ENCODE measurements at places on chromosomes 12 and 14. TPM values are rescaled to one million over a fixed set of nuclear protein-coding genes. Genes with fewer than 3 reads are reported as not detected.

- H3K36me3 ChIP-seq, result no peaks in the 10 kb centered on the region
- H3K4me1 ChIP-seq, result no peaks in the 10 kb centered on the region
- no peaks in the 10 kb centered on the region for H3K27me3 ChIP-seq
- DNase-seq, result no peak
These were observed 38.2 kb upstream of the MTHFD1 start for GRCh38 chr14:64349741-64350490.

- H3K4me1 ChIP-seq, result peaks cover 21% of the 10 kb centered on the region
- DNase-seq, result no peak
- no peaks in the 10 kb centered on the region for H3K36me3 ChIP-seq
- no peak overlapping the region for H3K4me3 ChIP-seq
These were observed 11.6 kb downstream of the CAPZA3 start for GRCh38 chr12:18749386-18749957.

GRCh38 chr12:111893287-111893686 is 51.3 kb downstream of the MAPKAPK5 start:
- H3K36me3 ChIP-seq, result peaks cover 40% of the 10 kb centered on the region
- H3K27ac ChIP-seq, result no peak overlapping the region
- H3K27me3 ChIP-seq, result no peaks in the 10 kb centered on the region
- no peak overlapping the region for H3K4me3 ChIP-seq
- DNase-seq, result peak; percentile 49
- H3K4me1 ChIP-seq, result no peaks in the 10 kb centered on the region

Gene UNC79
- total RNA-seq, result not detected

- no peak overlapping the region for H3K27ac ChIP-seq
- H3K36me3 ChIP-seq, result no peaks in the 10 kb centered on the region
- peaks cover 4% of the 10 kb centered on the region for H3K4me1 ChIP-seq
- DNase-seq, result peak; percentile 10
- H3K27me3 ChIP-seq, result peaks cover 8% of the 10 kb centered on the region
These were observed 287.7 kb downstream of the BMP4 start for GRCh38 chr14:53668897-53669296.

GRCh38 chr14:55914771-55915170 is 203.4 kb upstream of the PELI2 start:
- peak; percentile 4 for DNase-seq
- H3K4me3 ChIP-seq, result no peak overlapping the region
- H3K36me3 ChIP-seq, result no peaks in the 10 kb centered on the region
- H3K27me3 ChIP-seq, result peaks cover 28% of the 10 kb centered on the region

DNA sequence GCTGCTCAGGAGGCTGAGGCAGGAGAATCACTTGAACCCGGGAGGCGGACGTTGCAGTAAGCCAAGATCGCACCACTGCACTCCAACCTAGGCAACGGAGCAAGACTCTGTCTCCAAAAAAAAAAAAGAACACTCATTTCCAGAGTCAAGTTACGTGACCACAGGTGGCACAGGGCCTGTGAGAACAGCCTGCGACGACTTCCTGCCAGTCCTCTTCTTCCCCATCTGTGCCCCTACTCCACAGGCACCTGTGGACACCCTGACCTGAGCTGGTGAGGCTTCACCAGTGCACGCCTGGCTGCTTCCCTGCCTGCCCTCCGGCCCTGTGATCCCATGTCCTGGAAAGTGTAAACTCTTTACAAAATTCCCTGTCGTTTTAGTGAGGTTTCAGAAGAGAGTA is 77.7 kb downstream of the PPP2R5C start:
- H3K27me3 ChIP-seq, result no peaks in the 10 kb centered on the region
- peaks cover 13% of the 10 kb centered on the region for H3K4me1 ChIP-seq
- no peak for DNase-seq
- no peak overlapping the region for H3K4me3 ChIP-seq
- peaks cover 6% of the 10 kb centered on the region for H3K36me3 ChIP-seq
- no peak overlapping the region for H3K27ac ChIP-seq

DNA sequence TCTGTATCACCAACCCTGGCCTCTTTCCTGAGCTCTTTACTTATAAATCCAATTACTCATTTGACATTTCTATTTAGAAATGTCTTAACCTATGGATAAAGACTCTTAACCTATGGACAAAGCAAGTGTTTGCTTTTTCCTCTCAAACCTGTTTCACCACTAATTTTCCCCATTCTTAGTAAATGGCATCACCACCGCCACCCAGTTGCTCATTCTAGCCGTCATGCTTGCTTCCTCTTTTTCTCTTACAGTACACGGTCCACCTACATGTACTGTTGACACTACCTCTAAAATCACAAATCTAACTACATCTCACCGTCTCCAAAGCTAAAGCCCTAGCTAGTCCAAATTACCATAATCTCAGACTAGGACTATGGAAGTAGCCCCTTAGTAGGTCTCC is 60.0 kb downstream of the CAPS2 start:
- no peaks in the 10 kb centered on the region for H3K4me1 ChIP-seq
- no peaks in the 10 kb centered on the region for H3K36me3 ChIP-seq
- H3K27me3 ChIP-seq, result no peaks in the 10 kb centered on the region
- DNase-seq, result no peak

DNA sequence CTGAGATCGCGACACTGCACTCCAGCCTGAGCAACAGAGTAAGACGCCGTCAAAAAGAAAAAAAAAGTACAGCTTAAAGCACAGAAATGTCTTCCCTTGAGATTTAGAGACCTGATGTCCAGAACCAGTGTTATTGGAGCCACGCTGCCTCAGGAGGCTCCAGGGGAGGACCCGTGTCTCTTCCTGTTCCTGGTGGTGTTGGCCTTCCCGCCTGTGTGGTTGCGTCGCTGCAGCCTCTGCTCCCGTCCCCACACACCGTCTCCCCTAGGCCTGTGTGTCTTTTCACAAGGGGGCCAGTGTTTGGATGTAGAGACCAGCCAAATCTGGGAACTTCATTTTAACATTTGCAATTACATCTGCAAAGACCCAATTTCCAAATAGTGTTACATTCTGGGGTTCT is 8.6 kb upstream of the FBRSL1 start:
- H3K4me1 ChIP-seq, result no peaks in the 10 kb centered on the region
- H3K36me3 ChIP-seq, result no peaks in the 10 kb centered on the region
- no peak overlapping the region for H3K27ac ChIP-seq
- H3K4me3 ChIP-seq, result no peak overlapping the region

Gene IL22
- not detected for total RNA-seq

DNA sequence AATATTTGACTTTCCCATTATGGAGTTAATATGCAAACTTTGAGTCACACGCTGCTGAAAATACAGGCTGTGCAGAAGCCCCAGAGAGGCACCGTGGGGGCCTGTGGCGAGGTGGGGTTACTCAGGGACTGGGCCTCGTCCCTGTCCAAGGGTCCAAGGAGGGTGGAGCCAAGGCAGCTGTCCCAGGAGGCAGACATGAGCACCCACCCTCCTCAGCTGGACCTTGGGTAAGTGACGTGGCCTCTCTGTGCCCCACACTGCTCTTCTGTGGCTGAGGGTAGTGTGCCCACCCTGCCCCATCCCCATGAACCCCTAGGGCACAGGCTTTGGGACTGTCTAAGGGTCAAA is 39.4 kb downstream of the FAM222A start:
- no peaks in the 10 kb centered on the region for H3K36me3 ChIP-seq
- no peak overlapping the region for H3K27ac ChIP-seq
- no peaks in the 10 kb centered on the region for H3K4me1 ChIP-seq
- no peak overlapping the region for H3K4me3 ChIP-seq

Gene SETD1B
- 0.83 TPM for total RNA-seq

- H3K27ac ChIP-seq, result no peak overlapping the region
- no peaks in the 10 kb centered on the region for H3K36me3 ChIP-seq
- DNase-seq, result no peak
These were observed 176.5 kb downstream of the PIWIL1 start for GRCh38 chr12:130514149-130514551.

Gene NTF3
- total RNA-seq, result 12.2 TPM

GRCh38 chr14:22524115-22524783 is 64.8 kb downstream of the DAD1 start:
- DNase-seq, result no peak
- no peaks in the 10 kb centered on the region for H3K36me3 ChIP-seq
- peaks cover 11% of the 10 kb centered on the region for H3K4me1 ChIP-seq
- H3K27me3 ChIP-seq, result no peaks in the 10 kb centered on the region
- H3K4me3 ChIP-seq, result no peak overlapping the region

Gene NPFF
- total RNA-seq, result not detected

Gene KRT73
- total RNA-seq, result not detected

GRCh38 chr12:82688596-82688995 is 1.9 kb downstream of the TMTC2 start:
- H3K4me3 ChIP-seq, result no peak overlapping the region
- H3K27me3 ChIP-seq, result no peaks in the 10 kb centered on the region
- no peak for DNase-seq
- no peaks in the 10 kb centered on the region for H3K4me1 ChIP-seq

DNA sequence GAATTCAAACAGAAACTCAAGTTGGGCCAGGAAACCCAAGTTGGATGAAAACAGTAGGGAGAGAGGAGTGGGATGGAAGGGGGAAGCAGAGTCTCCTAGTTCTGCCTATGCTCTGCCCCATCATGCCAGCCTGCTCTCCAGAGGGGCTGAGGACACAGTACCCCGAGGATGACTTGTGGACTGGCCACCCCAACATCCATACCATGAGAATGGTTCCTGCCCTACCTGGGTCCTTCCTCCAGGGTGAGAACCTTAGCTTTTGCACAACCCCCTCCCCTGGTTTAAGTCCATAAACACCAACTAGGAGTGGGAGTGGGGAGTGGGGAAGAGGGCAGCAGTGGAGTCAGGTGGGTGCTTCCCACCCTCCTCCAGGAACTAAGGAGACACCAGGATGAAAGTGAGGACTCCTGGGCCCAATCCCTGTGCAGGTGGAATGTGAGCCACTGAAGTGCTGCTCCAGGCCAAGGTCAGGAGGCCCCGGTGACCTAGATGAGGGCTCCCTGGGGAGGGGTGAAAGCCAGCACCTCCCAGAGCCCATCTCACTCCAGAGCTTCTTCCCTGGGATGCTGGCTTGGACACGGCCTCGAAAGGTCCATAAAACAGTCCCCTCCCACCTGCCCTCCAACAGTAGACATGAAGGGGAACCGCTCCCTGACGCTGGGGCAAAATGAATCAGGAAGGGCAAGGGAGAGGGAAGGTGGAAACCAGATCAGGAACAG is 6.6 kb downstream of the ZNF385A start:
- no peak overlapping the region for H3K4me3 ChIP-seq
- H3K27ac ChIP-seq, result no peak overlapping the region
- peaks cover 1% of the 10 kb centered on the region for H3K36me3 ChIP-seq
- no peak for DNase-seq
- peaks cover 4% of the 10 kb centered on the region for H3K4me1 ChIP-seq

DNA sequence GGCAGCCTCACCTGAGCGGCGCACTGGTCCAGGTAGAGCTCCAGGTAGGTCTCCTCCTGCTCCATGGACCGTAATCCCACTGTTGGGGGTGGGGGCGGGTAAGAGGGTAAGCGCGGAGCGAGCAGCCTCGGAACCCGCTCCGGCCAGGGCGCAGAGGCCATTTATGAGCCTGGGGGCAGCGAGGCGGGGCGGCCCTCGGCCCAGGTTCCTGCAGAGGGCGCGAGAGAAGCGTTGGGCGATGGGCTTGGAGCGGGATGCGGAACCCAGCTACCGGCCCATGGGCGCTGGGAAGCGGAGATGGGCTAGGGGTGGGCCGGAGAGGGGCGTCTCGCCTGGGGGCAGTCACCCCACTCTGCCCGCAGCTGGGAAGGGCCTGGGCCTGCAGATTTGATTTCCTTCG is at the start of gene TBPL2:
Gene TBPL2, minus strand, starts transcription at position 232 of the 400 bp plus-strand sequence. Its CDS starts 167 bp downstream, at position 65.
- H3K4me3 ChIP-seq, result no peak within 1 kb of the TSS
- no peaks in the 10 kb centered on the region for H3K36me3 ChIP-seq
- H3K4me1 ChIP-seq, result no peaks in the 10 kb centered on the region
- peaks cover 5% of the 10 kb centered on the region for H3K27me3 ChIP-seq

DNA sequence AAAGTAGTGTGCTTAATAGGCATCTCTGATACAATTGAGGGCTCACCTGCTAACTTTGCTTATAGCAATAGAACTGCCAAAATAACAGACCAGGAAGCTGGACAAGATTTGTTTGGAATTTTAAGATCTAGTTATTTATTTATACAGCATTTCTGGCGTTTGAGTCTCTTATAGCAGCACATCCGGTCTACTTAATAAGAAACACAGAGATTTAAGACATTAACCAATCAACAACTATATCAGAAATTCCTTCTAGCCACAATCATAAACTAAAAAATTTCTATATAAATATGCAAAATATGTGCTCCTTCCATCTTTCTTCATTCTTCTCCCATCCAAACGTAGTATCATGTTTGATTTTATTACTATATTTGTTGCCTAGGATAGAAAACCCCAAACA is 2.6 kb downstream of the RTN1 start:
- no peak for DNase-seq
- H3K4me1 ChIP-seq, result no peaks in the 10 kb centered on the region
- no peaks in the 10 kb centered on the region for H3K36me3 ChIP-seq
- no peak overlapping the region for H3K4me3 ChIP-seq
- H3K27me3 ChIP-seq, result peaks cover 24% of the 10 kb centered on the region
- H3K27ac ChIP-seq, result no peak overlapping the region

GRCh38 chr12:71686658-71687025 is 760 bp downstream of the TMEM19 start:
- no peaks in the 10 kb centered on the region for H3K36me3 ChIP-seq
- H3K4me3 ChIP-seq, result peak overlapping the region; percentile 78
- DNase-seq, result peak; percentile 19
- H3K27ac ChIP-seq, result no peak overlapping the region
- H3K4me1 ChIP-seq, result peaks cover 1% of the 10 kb centered on the region
- no peaks in the 10 kb centered on the region for H3K27me3 ChIP-seq

DNA sequence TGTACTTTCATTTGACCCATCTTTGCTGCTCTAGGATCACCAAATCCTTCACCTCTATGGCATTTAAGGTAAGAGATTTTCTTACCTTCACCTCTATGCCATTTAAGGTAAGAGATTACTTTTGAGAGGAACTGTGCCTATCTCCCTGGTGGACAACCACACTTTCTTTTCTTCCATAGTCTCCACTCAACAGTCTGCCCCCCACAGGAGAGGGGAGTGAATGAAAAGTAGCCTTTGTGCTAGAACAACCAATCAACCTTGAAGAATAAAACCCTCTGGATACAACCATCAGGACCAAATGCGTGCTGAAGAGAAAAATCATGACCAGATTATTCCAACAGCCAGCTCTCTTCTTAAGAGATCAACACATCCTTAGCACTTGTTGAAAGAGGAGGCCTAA is 258.6 kb upstream of the TMPO start:
- H3K27ac ChIP-seq, result no peak overlapping the region
- DNase-seq, result no peak
- no peaks in the 10 kb centered on the region for H3K36me3 ChIP-seq
- no peaks in the 10 kb centered on the region for H3K4me1 ChIP-seq

DNA sequence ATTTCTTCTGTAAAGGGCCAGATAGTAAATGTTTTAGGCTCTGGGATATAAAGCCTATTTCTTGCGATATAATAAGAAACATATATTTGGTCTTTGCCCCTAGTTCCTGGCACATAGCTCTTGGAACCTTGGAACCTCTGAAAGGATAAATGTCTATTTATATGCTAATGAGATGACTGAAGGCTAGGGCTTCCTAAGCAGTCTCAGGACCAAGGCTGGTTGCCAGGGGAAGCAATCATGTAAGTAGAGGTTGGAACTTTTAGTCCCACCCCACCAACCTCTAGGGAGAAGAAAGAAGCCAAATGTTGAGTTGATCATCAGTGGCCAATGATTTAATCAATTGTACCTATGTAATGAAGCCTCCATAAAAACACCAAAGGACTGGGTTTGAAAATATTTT is 26.6 kb upstream of the NFYB start:
- H3K4me1 ChIP-seq, result no peaks in the 10 kb centered on the region
- H3K27me3 ChIP-seq, result no peaks in the 10 kb centered on the region
- H3K4me3 ChIP-seq, result no peak overlapping the region
- no peak overlapping the region for H3K27ac ChIP-seq
- H3K36me3 ChIP-seq, result no peaks in the 10 kb centered on the region
